ENCODE measurements at places on chromosomes 5 and 9.

- DNase-seq: peak; percentile 72
These were observed 15.5 kb upstream of the SHB start for GRCh38 chr9:38084556-38084880.

- DNase-seq: no peak
These were observed 61.7 kb downstream of the PRRT1B start for GRCh38 chr9:131606896-131607567.

DNA sequence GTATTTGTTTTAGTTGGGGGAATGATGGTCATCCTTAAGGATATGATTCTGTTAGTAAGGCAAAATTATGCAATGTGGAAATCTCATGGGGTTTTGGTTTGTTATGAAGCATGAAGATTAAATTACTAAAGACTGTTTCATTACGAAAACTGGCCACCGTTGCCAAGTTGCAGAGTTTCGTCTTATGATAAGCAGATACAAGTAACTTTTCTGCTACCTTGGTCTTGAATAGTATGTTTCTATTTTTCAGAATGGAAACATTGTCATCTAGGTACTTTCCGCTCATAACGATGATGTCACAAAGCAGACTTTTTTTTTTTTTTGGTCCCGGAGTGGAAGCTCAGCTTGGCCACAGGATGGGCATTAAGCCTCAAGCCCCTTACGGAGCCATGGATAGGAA is 4.2 kb downstream of the CCNI2 start:
- no peak for DNase-seq

DNA sequence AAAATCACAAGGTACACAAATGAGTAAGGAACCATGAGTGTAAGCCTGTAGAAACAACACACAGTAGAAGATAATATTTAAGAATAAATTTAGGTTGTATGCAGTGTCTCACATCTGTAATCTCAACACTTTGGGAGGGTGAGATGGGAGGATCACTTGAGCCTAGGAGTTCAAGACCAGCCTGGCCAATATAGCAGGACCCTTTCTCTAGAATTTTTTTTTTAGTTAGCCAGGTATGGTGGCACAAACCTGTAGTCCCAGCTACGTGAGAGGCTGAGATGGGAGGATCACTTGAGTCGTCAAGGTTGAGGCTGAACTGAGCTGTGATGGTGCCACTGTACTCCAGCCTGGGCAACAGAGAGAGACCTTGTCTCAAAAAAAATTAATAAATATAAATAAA is 401.2 kb upstream of the RORB start:
- DNase-seq: no peak

- DNase-seq: no peak
These were observed 187.0 kb downstream of the FANCC start for GRCh38 chr9:95130484-95130883.

GRCh38 chr5:33828626-33829308 is 63.0 kb downstream of the ADAMTS12 start:
- no peak for DNase-seq

GRCh38 chr9:29437526-29437925 is 1864.2 kb upstream of the C9orf72 start:
- DNase-seq: no peak

DNA sequence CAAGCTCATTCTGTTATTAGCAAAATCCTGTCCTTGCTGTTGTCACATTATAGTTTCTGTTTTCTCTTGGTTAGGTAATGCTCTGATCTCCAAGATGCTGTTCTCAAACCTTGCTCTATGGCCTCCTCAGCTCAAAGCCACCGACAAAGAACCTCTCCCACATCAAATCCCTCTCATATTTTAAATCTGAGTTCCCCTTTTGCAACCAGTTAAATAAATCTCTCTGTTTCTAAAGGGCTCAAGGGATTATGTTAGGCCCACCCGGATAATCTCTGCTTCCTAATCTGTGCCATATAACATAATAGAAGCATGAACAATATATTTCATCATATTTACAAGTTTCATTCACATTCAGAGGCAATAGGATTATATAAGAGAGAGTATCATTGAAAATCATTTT is 286.0 kb downstream of the CYLC2 start:
- DNase-seq: no peak

DNA sequence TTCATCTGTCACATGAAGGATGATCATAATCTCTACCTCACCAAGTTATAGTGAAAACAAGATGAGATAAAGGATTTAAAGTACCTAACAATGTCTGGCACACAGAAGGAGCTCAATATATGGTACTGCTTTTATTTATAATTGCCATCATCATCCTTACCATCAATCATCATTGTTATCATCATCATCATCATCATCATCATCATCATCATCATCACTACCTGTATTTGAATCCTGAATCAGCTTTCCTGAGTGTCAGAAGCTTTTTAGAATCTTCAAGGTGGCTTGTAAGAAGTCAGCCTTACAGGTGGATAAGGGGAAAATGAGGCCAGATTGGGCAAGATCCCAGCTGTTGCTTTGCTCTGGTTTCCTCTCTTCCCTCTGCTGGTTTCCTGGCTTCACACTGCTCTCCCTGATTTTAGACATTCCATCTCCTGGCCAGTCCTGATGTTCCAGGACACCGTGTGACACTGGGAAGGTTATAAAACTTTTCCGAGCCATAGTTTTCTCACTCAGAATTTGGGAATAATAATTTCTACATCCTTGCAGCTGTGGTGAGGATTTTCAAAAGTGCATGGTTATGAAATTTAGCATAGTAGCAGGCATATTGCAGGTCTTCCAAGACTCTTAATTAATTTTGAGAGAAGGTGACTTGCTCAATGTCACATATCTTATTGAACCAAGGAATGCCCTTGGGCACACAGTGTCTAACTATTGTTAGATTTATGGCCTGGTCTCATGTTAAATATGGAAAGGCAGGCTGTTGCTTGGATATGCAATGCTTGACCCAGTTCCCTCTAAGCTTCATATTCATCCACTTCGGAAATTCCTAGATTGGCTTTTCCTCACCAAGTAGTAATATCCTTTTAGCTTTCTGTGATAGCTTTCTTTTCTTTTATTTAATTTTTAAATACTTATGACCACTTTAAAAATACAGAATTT is 160.7 kb downstream of the TMEM38B start:
- DNase-seq: no peak

- DNase-seq: no peak
These were observed 32.0 kb downstream of the MACROH2A1 start for GRCh38 chr5:135367076-135367475.

DNA sequence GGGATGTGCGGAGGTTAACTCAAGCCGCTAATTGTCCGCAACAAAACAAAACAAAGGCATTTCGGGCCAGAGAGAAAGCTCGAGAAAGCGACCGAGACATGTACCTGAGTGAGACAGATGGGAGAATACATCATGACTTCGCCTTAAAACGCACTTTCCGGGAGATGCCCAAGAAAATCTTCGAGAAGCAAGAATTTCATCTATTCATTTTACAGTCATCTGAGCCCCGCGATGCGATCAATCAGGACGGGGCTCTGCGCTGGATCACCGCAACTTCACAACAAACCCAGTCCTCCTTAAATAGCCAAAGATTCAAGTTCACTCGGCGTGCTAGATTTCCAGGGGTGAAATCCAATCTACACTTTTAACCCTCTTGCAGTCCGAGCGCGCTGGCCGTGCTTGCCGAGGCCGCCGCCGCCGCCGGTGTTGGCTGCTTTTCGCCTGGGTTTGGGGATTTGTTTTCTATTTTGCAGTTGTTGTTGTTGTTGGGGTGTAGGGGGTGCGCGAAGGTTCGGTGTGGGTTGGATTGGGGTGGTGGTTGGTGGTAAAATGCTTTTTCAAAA is 482 bp downstream of the NFIB start:
- DNase-seq: peak; percentile 56

- no peak for DNase-seq
These were observed 93.5 kb downstream of the PHF2 start for GRCh38 chr9:93669958-93670207.
